ENCODE measurements at places on chromosomes 3 and 15.
A peak's percentile ranks its signal among the peaks of the same experiment; 100 is the strongest.

GRCh38 chr3:52555056-52555455 lies 18.7 kb downstream of the UQCC5 start:
- DNase-seq, result no peak

DNA sequence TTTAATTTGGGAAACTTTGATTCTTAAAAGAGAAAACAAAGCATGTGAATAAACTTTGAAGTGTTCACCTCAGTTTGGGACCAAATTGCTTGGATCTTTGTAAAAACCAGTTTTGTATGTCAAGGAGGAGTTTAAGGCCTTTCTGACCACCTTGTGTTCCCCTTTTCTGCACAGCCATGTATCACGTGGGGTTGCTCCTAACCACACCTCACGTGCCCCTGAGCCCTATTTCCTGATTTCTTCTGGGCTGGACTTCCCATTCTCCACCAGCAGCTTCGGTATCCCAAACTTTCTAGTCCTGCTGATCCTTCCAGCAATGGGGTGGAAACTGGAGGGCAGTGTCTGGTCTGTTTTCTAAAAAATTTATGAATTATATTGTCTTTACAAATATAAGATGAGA lies 76.4 kb upstream of the STT3B start:
- DNase-seq, result no peak

GRCh38 chr3:40070816-40071215 lies 238.7 kb upstream of the EIF1B start:
- no peak for DNase-seq

DNA sequence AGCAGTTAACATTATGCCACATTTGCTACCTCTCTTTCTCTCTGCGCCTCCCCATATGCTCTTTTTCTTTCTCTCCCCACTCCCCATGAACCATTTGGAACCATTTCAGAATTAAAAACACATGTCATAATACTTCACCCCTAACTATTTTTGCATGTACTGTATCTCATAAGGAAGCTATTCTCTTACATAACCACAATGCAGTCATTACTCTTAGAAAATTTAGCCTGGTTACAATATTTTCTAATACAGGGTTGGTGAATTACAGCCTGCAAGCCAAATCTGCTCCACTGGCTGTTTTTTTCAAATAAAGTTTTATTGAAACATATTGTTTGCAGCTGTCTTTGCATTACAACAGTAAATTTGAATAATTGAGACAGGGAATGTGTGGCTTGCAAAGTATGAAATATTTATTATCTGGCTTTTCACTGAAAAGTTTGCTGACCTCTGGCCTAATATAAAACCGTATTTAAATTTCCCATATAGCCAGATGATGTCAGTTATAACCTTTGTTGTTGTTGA lies 62.8 kb downstream of the SGO1 start:
- DNase-seq, result no peak

DNA sequence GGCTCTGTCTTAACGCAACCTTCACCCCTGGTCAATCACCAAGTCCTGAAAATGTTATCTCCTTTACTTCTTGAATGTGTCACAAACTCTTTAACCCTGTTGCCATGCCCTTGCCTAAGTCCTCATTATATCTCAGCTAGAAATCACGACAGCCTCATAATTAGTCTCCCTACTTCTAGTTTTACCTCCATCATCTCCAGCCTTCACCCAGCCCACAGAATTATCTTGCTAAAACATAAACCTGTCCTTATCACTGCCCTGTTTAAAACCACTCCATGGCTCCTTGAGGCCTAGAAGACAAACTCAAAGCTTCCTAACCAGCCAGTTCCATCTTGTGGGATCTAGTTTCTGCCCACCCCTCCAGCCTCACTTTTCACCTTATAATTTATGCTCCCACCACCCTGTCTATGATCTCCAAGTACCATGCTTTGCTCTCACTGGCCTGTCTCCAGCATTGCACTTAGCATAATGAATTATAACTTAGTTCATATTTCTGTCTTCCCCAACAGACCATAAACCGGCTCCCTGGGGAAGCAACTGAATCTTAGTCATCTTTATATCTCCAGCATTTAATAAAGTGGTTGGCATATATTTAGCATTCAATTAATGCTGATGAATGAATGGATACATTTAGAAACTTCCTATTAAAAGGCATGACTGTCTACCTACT lies 39.2 kb downstream of the GPR176 start:
- DNase-seq, result peak; percentile 65

DNA sequence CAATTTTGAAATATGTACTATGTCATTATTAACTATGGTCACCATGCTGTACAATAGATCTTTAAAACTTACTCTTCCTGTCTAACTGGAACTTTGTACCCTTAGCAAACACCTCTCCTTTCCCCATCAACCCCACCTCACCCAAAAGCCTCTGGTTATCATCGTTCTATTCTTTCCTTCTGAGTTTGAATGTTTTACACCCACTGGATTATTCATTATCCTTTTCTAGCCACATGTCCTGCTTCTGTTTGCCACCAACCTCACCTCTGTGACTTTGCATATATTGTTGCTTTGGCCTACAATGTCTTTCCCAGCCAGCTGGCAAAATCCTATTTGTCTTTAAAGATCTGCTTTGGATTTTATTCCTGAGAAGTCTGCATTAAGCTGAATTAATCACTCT lies 102.6 kb upstream of the TSPAN3 start:
- no peak for DNase-seq

GRCh38 chr3:142992323-142992722 lies 9.0 kb upstream of the U2SURP start:
- no peak for DNase-seq

DNA sequence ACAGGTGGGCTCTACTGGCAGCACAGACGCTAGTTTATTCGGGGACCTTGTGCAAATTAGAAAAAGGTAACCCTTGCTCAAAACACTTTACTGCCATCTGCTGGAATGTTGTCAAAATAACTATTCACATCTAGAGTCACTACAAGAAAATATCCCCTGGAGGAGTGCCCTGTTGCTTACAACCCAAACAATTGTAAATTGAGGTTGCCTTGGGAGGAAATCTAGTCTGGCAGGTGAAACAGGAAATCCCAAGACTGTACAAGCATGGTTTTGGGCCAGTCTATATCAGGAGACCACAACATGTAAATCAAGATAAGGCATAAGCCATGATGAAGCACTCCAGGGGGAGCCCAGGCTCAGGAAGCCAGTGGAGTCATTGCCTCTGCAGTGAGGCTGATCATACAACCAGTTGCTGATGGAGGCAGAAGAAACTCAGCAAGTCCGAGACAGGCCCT lies 136.8 kb upstream of the ACP3 start:
- peak; percentile 96 for DNase-seq

GRCh38 chr15:48121849-48122248 lies 1.1 kb downstream of the SLC24A5 start:
- no peak for DNase-seq

DNA sequence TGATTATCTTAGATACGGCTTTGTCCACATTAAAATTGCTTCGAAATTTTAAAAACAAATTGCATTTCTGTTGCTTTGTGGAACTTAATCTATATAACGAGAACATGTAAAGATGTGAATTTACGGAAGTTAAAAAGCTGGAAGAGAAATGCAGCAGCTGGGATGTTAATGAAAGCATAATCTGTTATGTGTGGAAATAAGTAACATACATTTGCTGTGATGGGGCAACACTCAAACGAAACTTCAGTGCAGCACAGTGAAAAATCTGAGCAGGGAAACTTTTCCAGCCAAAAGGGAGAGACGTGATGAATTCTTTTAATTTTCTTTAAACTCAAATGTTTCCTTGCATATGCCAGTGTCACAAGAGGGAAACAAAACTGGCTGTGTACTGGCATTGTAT lies 276.7 kb upstream of the LMCD1 start:
- DNase-seq, result no peak

DNA sequence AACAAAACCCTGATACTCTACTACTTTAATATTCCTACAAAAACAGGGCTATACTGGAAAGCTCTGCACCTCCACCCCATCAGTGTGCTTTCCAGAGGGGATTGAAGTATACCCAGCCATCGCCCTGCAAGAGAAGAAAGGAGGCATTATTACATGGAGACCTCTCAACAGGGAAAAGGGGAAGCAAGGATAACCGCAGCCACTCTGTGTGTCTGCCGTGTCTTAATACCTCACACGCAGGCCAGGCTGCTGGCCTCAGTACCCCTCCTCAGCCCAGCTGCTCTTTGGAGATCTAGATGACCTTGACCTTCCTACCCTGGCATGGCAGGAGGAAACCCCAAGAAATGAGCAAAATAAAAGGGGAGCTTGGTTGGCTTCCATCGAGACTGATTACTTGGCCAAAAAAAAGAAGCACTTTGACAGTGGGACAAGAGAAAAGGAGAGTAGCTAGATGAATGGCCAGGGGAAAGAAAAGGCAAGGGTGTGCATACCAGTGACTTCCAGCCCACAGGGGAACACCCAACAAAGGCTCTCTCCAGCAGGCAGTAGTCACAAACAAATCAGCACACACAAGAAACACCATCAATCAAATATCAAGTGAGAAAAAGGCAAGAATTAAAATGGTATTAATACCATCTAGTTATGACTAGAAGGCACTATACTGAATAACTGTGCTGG lies 129.4 kb downstream of the STT3B start:
- no peak for DNase-seq

DNA sequence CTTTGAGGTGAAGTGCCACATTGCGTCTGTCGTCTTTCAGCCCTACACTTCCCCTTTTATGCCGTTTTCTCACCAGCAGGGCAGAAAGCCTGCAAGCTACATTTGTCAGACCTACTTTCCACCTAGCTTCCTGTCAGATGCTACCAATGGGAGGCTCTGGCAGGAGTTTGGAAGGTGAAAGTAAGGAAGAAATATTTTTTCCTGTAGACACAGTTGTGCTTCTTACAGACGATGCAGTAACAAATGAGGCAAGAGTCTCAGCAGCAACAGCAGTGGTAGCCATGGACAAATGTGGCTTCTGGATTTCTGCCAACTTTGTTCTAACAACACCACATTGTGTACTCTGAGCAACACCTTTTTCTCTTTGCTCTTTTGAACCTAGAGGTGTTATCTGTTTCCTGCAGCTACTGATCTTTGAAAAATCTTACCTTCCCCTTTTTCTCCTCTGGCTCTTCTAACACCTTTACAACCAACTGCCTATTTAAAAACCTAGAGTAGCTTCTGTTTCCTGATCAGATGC lies 70.6 kb upstream of the STT3B start:
- DNase-seq, result no peak

DNA sequence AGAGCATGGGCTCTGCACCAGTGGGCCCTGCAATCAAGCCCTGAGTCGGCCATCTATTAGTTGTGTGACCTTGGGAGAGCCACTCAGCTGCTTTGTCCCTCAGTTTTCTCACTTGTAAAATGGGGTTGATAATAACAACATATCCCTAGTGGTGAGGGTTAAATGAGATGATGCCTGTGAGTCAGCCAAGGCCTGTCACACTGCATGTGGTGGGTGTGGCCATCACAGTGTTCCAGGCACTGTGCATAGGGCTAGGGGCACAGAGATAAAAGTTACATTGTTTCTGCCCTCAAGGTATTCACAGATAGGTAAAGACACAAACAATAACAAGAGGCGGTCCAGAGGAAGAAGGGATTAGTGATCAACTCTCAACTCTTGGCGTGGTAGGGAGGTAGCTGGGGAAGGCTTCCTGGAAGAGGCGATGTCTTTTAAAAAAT lies 19.5 kb downstream of the SMAD6 start:
- no peak for DNase-seq

DNA sequence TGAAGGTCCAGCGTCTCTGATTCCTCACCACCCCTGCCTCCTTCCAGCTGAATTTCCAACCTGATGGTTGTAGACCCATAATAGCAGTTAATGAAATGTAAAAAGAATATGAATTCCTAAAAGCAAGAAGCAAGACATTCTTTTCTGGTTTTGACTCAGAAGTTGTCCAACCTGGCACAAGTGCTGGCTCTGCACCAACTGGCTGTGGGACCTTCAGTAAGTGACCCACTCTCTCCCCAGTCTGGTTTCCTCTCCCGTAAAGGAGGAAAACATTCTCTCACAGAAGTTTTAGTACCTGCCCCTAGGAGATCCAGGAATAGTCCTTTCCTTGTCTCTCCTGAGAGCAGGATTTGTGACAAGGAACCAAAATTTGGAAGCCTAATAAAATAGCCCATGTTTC lies 236.9 kb upstream of the TRIM42 start:
- DNase-seq, result no peak

GRCh38 chr3:1346386-1346785 lies 253.6 kb downstream of the CNTN6 start:
- no peak for DNase-seq

GRCh38 chr3:140974900-140975299 lies 33.3 kb downstream of the SLC25A36 start:
- DNase-seq, result no peak

DNA sequence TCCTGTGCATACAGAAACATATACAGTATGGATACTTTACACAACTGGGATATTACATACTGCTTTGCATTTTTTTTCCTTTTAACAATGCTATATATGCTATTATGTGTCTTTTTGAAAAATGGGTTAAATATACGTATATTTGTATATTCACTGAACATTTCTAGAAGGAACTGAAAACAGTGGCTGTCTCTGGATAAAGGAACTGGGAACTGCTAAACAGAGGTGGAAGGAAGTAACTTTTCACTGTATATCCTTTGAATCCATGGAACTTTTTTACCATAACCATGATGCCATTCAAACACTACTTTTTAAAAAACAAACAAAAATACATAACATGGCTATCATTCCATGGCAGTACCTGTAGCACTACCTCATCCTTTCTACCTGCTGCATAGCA lies 1.8 kb downstream of the MTFMT start:
- no peak for DNase-seq

- DNase-seq, result no peak
Measured at GRCh38 chr3:55615694-55616295, 128.7 kb upstream of the WNT5A start.

DNA sequence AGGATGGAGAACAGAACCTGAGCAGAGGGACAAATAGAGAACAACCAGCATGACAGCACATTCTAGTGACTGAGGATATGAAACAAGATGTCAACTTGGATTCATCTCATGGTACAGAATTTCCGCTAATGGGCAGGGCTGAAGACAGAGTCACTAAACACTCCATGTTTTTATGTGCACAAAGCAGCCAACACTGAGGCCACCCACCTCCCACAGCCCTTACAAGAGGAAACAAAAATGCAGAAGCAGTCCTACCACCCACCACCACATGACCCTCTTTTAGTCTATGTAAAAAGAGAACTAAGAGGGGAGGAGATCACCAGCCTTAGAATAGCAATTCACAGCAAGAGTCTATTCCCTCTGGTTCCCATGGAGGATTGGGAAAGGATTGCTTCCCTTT lies 131.4 kb upstream of the UBE2E2 start:
- no peak for DNase-seq

GRCh38 chr15:51837792-51838251 lies 8.4 kb downstream of the TMOD3 start:
- DNase-seq, result no peak
